ENCODE measurements at places on chromosomes 1 and 21.

DNA sequence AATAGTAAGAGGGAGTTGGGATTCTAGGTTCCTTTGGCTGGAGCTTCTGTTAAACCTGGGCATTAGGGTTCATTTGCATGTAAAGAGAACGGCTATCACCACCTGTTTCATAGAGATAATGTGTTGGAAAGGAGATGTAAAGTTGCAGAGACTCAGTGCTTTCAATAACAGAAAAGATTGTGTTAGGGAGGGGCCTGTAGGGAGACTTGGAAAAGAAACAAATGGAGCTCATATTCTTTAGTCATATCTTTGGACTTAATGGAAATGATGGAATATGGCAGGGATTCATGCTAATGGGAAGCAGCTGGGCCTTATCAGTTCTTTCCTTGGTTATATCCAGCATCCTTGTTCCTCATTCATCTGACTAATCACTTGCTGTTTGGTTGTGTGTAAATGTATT is 144.9 kb downstream of the CD247 start:
- DNase-seq, result no peak

DNA sequence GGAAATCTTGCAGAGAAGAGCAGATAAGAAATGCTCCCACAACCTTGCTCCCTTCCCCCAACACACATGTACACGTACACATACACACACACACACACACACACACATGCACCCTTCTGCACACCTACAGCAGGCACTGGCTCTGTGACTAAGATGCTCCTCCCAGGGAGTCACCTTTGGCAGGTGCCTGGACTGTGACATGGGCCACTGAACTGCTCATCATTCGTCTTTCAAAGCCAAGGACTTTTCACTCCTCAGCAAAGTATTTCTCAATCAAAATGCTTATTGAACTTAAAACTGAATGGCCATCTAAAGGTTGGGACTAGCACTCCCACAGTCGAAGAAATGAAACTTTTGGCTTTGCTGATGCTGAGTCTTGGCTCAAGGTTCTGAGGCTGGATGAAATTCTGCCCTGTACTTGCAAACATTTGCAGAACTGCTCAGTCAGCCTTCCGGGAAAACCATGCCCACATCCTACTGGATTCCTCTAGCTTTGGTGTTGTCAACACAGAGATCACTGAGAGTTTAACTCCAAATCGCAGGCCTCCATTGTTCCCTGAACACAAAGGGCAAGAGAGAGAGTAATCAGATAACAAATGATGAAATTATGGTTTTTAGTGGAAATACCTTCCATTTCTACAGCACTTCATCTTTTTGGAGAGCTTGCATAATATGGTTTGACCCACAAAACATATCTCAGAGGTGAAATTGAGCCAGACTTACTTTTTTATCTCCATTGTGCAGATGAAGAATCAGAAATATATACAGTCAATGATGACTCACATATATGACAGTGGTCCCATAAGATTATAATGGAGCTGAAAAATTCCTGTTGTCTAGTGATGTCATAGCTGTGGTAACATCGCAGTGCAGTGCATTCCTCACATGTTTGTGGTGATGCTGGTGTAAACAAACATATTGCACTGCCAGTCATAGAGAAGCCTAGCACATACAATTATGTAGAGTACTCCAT is 72.4 kb upstream of the BCAR3 start:
- DNase-seq, result no peak

- DNase-seq, result no peak
Observed at GRCh38 chr1:83671586-83671985, 327.3 kb downstream of the TTLL7 start.

DNA sequence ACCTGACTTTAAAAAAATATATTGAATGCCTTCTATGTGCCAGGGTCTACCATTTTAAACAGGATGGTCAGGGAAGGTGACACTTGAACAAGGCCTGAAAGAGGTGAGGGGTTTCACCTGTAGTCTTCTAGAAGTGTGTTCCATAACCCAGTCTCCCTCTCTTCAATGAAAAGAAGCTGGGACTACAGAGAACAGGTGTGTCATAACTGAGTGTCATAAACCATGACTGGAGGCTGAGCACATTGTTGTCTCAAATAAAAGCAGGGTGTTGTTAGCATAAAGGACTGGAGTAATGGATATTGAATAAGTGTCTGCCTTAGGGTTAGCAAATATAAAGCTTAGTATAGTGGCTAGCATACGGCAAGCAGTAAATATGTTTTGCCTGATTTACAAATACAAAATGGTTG is 65.4 kb downstream of the SYDE2 start:
- DNase-seq, result no peak

DNA sequence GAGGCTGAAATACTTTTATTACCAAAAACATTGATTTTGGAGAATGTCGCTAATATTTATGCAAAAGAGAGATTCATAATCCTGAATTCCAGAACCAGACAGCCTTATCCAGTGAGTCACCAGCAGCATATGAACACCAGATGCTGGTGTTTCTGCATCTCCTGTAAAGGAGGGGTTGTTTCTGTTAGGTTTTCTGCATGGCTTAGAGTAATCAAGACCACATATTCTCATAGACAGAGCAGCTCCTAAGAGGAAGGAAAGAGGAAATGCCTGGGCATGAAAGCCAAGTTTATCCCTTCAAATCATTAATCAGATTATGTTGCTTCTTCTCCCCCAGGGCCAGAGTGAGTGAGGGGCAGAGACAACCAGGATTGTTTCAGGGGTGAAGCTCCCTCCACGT is 86.2 kb downstream of the NGF start:
- DNase-seq, result no peak

DNA sequence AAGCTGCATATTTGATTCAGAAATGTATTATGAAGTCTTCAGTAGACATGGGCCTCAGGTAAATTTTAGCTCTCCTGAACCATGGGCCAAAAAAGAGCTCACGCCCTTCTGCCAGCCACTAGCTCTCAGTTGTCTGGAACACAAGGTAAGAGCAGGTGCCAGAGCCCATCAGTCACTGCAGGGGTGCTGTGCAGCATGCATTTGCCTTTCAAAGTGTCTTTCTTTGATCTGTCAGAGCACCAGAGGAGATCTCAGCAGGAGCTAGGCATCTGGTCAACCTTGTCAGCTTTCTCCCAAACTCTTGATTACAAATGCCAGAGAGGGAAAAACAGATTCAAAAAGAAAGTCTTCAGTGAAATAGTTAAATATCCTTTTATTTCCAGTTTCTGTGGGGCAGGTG is 332.3 kb downstream of the COL11A1 start:
- DNase-seq, result no peak

GRCh38 chr1:34405266-34405959 is 228.7 kb downstream of the C1orf94 start:
- DNase-seq, result no peak

DNA sequence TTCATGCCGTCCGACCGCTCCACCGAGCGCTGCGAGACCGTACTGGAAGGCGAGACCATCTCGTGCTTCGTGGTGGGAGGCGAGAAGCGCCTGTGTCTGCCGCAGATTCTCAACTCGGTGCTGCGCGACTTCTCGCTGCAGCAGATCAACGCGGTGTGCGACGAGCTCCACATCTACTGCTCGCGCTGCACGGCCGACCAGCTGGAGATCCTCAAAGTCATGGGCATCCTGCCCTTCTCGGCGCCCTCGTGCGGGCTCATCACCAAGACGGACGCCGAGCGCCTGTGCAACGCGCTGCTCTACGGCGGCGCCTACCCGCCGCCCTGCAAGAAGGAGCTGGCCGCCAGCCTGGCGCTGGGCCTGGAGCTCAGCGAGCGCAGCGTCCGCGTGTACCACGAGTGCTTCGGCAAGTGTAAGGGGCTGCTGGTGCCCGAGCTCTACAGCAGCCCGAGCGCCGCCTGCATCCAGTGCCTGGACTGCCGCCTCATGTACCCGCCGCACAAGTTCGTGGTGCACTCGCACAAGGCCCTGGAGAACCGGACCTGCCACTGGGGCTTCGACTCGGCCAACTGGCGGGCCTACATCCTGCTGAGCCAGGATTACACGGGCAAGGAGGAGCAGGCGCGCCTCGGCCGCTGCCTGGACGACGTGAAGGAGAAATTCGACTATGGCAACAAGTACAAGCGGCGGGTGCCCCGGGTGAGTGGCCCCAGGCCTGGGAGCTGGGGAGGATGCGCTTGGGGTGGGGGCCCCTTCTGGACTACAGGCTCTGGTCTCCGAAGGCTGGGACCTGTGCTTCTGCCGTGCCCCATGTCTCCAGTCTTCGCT is 1.1 kb downstream of the SKI start:
- DNase-seq, result no peak

GRCh38 chr1:2322065-2322571 is 69.2 kb downstream of the MORN1 start:
- DNase-seq, result no peak

DNA sequence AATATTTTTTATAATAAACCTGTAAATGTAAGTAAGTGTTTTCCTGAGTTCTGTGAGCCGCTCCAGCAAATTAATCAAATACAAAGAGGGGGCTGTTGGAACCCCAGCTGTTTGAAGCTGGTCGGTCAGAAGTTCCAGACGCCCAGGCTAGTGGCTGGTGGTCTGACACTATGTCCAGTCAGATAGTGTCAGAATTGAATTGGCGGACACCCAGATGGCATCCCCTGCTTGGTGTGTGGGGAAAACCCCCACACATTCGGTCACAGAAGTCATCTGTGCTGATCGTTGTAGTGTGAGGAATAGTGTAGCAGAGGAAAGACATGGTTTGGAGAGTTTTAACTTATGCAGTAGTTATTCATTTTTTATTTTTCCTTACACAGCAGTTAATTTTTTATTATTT is 32.4 kb downstream of the TBCE start:
- DNase-seq, result no peak

DNA sequence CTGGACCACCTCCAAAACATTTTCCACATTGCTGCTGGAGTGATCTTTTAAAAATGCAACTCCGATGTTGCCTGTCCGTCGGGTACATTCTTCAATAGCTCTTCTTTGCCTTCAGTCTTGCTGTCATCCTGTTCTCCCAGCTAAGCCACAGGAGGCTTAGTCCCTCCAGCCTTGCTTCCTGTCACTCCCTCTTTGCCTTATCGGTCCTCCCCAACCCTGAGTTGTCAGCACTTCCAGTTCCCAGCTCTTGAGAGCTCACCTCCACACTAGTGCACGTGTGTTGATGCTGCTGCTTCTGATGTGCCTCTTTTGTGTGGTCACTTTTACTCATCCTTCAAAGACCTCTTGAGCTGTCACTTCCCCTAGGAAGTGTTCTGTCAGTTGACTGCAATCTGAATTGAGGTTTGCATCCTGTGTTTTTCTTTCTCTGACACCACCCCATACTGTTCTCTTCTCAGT is 15.3 kb downstream of the UCK2 start:
- DNase-seq, result no peak

- no peak for DNase-seq
Observed at GRCh38 chr1:26281091-26281958, 1.4 kb downstream of the SH3BGRL3 start.

- DNase-seq, result no peak
Observed at GRCh38 chr1:39275836-39276507, 71.5 kb downstream of the MACF1 start.

DNA sequence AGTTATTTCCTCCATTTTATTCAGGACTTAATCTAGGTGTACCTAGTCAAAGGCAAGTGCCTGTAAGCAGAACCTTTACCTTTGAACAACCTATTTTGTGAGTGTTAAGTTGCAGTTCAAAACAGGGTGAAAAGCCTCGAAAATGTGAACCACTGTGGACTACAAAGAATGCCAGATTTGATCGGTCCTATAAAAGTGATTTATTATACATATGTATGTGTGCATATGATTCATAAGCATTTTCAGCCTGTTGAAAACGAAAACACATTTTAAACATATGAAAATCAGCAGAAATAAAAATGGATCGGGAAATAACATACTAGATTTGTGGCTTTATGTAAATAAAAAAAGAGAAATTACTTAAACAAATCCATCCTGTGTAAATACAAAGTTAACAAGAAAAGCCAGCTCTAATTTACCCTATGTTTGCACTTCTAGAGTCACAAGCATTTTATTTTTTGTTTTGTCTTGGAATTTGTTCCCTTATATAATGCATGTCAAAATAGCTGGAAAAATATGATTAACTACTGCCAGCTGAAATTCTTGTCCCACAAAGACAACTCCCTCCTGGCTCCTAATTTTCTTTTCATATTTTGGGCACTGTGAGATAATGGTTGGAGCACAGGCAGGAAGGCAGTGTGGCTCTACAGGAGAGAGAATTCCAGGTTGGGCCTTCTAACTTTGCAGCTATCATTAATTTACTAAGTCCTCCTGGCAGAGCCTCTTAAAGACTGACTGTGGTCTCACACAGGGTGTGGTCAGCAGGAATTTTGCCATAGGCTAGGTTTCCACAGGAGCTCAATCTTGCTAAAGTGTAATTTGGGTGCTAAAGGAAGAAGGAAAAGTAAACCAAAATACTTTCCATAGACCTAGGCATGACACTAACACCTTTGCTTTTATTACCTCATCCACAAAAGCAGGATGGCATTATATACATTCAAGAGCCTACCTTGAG is 70.2 kb upstream of the CDC42BPA start:
- no peak for DNase-seq

- no peak for DNase-seq
Observed at GRCh38 chr1:36913484-36914060, 120.7 kb downstream of the GRIK3 start.

DNA sequence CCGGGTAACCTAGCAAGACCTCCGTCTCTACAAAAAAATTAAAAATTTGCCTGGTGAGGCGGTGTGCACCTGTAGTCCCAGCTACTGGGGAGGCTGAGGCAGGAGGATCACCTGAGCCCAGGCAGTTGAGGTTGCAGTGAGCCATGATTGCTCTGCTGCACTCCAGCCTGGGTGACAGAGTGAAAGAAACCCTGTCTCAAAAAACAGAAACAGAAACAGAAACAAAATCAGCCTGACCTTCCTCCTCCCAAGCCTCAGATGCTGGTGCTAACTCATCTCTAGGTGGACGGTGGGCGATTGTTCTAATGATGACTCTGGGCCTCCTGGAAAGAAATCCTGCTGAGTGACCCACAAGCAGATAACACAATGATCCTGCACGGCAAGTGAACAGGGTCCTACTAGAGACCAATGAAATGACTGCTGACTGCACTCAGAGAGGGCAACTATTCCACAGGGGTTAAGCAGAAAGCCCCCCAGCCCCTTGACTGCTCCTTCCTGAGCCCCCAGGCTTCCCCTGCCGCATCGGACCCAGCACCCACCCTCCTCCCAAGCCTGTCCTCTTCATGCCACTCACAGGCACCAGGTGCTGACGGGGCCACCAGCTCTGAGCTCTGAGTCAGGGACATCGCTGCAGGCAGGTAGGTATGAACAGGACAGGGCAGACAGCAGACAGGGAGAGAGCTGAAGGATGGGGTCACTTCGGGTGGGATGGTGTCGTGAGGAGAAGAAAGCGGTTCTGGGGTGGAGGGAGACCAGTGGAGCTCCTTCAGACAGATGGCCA is 27.8 kb upstream of the LRRC38 start:
- no peak for DNase-seq

GRCh38 chr1:179798864-179799516 is 55.9 kb downstream of the FAM163A start:
- DNase-seq, result no peak

GRCh38 chr1:147252540-147252939 is 10.1 kb downstream of the CHD1L start:
- DNase-seq, result no peak

GRCh38 chr1:158611916-158612315 is 6.8 kb downstream of the OR10Z1 start:
- no peak for DNase-seq
